ENCODE measurements at places on chromosomes 16 and 17.

DNA sequence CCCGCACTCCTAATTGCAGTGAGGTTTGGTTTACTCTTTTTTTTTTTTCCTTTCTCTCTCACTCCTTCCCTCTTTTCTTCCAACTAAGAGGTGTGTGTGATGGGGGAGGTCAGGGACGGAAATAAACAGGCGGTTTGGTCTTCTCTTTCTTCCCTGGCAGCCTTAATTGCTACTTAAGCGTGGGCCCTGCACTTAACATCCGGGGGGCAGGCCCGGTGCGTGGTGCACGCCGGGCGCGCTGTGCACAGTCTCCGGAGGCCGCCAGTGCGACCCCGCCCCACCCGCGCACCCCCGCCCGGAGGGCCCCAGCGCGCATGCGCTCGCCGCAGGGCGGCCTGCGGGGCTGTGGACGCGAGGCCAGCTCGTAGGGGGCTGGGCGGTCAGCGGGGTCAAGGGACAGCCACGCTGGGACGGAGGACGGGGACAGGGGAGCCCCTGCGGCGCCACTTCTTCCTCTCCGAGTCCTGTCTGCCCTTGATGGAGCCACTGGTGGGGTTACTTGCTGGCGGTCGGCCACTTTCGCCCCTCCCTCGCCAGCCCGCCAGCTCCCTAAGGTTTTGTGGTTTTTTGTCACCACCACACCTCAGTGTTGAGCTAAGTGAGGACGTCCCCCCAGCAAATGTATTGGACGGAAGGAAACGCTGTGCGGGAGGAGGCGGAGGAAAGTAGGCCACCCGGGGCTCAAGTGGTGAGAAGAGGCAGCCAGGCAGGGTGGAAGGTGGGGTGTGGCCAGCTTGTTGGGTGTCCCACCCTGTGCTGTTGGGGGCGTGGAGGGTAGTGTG lies 120.9 kb downstream of the MRM1 start:
- no peak for DNase-seq

GRCh38 chr17:7323731-7324437 lies 5.3 kb downstream of the NEURL4 start:
- DNase-seq: peak; percentile 48

GRCh38 chr16:8620535-8620934 lies 963 bp upstream of the METTL22 start:
- no peak for DNase-seq

- DNase-seq: no peak
Measured at GRCh38 chr17:50710025-50710424, 2.3 kb upstream of the ANKRD40 start.

- peak; percentile 65 for DNase-seq
Measured at GRCh38 chr17:61314368-61315078, 85.1 kb upstream of the TBX2 start.

DNA sequence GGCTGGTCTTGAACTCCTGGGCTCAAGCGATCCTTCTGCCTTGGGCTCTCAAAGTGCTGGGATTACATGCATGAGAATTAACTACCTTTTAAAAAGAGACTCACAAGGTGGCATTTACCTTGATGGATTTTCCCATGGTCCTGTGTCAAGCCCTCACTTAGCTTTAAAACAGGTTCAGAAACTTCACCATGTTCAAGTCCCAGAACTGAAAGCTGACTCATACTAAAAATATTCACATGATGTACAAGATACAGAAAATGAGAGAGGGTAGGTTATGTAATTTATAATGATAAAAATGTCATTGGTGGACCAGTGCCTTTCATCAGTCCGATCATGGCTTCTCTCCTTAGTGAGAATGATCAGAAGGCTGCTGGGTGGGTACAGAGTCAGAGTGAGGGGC lies 4.3 kb upstream of the AKAP1 start:
- DNase-seq: no peak

DNA sequence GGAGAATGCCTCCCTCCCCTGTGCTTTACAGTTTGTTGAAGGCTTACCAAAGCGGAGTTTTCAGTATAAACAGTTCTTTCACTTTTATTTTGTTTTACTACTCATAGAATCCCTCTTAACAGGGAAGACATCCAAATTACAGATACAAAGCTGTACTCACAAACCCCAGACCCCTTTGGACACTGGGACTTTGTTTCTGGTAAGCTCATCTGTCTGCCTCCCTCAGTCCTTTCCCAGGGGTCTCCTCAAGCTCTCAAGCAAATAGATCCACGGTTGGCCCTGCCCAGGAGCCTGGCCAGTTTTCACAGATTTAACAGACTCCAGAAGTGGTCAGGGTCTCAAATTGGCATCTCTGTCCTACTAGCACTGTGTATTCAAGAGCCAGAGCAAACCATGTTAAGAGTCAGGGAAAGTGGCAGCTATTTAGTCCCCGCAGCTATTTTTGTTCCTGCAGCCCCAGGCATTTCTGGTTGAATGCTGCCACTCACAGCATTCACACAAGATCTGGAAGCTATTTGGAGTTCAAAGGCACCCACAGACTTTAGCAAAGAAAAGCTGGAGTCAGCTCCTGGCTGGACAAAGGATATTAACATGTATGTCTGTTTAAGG lies 54.2 kb downstream of the TMEM100 start:
- no peak for DNase-seq

GRCh38 chr17:15886804-15887203 lies 58.1 kb upstream of the ADORA2B start:
- DNase-seq: no peak

DNA sequence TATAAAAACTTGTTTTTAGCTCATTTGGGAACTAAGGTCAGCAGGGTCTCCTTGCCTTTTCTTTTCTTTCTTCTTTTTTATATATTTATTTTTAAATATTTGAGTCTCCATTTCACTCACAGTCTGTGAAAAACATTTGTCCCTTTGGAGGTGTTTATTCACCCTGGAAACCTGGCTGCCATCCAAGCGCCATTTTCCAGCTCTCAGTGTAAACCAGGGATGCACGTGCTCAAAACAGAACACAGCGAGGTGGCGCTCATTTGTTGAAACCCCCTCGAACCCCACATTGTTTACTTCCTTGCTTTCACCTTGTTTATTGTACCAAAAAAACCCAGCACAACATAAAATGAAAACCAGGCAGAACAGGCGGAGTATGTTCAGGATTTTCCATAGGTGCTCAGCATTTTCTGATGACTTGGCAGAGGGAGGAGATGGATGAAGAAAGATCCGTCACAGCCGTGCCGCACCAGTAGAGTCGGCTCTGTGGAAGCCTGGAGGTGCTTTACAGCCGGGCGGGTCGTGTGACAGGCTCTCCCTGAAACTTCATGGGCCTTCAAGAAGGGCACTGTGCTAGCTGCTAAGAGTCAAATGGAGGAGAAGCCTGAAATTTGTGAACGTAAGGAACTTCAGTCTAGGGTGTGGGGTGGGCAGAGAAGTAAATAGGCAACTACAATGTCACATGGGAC lies 284.4 kb downstream of the FOXL1 start:
- DNase-seq: peak; percentile 10

GRCh38 chr16:31109622-31110021 lies 1.4 kb downstream of the BCKDK start:
- DNase-seq: no peak

GRCh38 chr16:27458258-27458657 lies 56.3 kb downstream of the IL21R start:
- no peak for DNase-seq

GRCh38 chr17:75325827-75326225 lies 36.6 kb upstream of the SLC25A19 start:
- DNase-seq: peak; percentile 93

DNA sequence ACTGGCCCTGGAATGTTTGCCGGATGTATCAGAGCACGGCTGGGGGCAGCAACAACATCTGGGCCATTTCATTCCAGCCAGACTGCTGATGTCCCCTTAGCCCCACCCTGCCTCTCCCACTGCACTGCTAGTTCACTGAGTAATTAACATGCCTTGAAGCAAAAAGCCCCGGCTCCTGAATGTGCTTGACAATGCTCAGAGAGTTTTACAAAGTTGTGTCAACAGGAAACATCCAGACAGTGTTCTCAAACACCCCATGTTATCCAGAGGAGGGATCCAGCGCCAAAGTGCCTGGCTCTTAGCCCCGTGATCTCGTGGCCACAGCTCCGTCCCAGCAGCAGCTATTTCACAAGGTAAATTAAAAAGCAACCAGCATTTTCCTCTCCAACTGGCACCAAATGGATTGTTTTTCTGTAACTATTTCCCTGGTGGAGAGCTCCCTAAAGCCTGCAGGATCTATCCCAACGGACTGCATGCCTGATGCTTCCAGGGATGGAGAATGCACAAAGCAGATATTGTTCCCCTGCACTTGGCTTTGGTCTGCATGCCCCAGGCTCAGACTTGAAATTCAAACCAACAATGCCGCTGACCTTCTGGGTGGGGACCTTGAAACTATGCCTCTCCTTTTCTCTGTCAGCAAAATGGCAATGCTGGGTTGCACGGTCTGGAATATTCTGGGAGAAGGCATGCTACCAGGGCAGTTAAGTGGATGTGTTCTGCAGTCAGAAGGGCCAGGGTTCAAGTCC lies 115.6 kb upstream of the CDH5 start:
- peak; percentile 98 for DNase-seq
